Mesenteric fat pad (tissue), 1 donor: ENCODE measurements at places on chromosomes 6 and 20. TPM values are rescaled to one million over a fixed set of nuclear protein-coding genes. Genes with fewer than 3 reads are reported as not detected.

GRCh38 chr6:107154801-107155160 is 39.5 kb upstream of the BEND3 start:
- DNase-seq: no peak

DNA sequence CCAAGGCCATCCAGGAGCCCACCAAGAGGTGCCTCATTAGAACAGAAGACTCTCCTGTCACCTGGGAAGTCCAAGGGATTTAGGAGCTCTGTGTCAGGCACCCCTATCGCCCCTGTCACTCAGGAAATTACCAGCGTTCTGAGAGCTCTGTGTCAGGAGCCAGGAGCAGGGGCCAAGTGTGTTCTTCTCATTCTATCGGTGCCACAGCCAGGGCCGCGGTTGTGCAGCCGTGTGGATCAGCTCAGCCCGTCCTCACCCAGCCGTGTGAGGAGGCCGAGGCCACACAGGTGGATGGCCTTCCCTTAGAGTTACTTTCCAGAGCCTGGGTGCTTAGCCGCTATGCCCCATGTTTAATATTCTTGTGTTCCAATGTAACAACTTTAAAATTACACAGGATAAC is 9.8 kb downstream of the MTG2 start:
- no peak for DNase-seq

DNA sequence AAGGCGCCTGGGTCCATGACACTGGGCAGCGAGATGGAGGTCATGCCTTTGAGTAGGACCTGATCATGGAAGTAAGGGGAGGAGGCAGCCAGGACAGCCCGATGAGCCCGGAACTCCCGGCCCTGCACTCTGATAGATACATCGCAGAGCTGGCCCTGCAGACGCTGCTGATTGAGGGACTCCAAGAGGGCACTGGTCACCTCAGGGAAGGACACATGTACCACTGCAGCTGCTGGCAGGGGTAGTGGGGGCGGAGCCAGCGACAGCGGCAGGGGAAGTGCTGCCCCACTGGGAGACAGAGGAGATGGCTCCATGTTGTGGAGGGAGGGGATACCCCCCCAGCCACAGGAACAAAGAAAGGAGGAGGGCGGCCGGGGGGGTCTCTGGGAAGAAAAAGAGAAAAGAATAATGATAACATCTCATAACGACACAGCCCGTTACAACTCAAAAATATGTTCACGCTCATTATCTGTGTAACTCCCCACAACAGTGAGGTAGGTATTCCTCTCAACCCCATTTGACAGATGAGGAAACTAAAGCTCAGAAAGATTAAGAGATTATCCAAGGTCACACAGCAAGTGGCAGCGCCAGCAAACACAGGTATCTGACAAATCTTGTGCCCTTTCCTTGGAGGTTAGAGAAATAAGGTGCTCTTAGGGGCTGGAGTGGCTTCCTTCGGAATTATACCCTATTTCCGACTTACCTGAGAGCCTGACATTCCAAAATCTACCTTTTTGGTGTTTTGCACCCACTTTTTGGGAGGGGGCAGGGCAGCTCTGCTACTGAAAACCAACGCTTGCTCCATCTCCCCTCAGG is 733 bp downstream of the ZBTB22 start:
- no peak for DNase-seq

GRCh38 chr6:119140196-119141140 is 62.0 kb upstream of the FAM184A start:
- DNase-seq: no peak

DNA sequence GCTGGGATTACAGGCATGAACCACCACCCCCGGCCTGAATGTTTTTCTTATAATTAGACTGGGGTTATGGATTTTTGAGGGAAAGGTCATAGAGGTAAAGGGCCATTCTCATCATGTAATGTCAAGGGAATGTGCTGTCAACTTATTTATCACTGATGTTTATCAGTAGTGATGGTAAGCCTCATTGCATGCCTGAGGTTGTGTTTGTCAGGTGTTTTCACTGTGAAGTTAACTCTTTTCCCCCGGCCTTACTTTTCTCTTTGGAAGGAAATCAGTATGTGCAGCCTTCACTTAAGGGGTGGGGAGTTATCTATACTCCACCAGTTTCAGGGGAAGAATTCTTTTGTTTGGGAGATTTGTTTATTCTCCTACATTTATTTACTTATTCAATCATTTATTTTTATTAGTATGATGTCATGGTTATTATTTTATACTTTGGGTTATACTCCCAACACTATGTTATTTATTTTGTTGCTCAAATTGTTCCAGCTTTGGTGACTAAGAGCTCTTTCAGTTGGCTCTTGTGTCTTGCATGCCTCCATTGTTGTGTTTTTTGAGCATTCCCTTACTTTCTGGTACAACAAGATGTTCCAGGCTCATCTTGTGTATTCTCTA is 2.8 kb upstream of the SLC17A5 start:
- no peak for DNase-seq

DNA sequence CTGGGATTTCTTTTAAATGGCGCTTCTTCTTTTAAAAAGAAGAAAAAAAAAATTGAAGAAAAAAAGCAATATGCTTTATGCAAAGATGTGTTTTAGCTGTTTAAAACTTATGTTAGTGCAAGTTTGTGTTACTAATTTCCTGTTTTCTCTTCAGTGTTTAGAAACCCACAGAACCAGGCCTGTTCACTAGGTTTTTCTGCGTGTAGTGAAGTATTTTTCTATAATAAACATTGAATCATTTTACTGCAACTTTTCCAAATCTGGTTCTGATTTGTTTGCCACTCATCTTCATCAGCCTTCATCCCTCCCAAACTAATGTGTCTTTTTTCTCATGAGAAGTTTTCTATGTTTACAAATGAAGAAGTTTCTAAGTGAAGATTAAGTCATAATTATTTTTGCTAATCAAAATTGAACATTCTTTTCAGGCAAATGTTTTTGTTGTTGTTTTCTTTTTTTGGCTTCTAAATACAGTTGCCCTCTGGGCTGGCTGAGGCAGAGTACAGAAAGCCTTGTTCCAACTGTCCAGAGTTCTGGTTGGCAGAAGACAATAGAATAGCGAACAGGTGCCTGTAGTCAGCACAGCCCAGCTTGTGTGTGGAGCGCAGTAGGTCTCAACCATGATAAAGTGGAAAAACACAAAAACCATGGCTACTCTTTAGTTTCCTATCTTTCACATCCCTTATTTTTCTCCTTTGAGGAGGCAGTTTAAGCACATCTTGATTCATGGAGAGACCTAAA is 14.5 kb downstream of the ZNF76 start:
- no peak for DNase-seq

GRCh38 chr6:42131531-42131930 is 10.9 kb downstream of the C6orf132 start:
- DNase-seq: no peak

DNA sequence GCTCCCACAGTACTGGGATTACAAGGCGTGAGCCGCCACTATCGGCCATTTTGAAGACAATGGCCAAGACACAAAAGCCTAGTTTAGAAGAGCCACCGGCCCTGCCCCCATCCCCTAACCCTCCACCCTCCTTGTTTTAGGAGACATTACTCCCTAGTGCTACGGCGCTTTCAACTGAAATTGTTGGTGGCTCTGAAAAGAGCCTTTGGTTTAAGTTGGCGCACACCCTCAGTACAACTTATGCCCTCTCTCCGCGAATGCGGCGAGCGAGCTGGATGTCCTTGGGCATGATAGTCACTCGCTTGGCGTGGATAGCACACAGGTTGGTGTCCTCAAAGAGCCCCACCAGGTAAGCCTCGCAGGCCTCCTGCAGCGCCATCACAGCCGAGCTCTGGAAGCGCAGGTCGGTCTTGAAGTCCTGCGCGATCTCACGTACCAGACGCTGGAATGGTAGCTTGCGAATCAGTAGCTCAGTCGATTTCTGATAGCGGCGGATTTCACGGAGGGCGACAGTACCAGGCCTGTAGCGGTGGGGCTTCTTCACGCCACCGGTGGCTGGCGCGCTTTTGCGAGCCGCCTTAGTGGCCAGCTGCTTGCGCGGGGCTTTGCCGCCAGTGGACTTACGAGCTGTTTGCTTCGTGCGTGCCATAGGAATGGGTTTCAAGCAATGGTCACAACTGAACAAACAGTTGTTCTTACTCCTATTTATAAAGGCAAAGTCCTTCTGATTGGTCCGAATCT is 114.9 kb upstream of the BTN3A2 start:
- DNase-seq: no peak

The KIF25 gene
- total RNA-seq: 0.93 TPM

The ARG1 gene
- 10.0 TPM for total RNA-seq
